ENCODE measurements at places on chromosomes 6 and 20.

GRCh38 chr6:156883497-156884252, 106.5 kb downstream of the ARID1B start:
- DNase-seq = no peak

- no peak for DNase-seq
Measured at GRCh38 chr6:35590622-35591066, 77.9 kb upstream of the TULP1 start.

DNA sequence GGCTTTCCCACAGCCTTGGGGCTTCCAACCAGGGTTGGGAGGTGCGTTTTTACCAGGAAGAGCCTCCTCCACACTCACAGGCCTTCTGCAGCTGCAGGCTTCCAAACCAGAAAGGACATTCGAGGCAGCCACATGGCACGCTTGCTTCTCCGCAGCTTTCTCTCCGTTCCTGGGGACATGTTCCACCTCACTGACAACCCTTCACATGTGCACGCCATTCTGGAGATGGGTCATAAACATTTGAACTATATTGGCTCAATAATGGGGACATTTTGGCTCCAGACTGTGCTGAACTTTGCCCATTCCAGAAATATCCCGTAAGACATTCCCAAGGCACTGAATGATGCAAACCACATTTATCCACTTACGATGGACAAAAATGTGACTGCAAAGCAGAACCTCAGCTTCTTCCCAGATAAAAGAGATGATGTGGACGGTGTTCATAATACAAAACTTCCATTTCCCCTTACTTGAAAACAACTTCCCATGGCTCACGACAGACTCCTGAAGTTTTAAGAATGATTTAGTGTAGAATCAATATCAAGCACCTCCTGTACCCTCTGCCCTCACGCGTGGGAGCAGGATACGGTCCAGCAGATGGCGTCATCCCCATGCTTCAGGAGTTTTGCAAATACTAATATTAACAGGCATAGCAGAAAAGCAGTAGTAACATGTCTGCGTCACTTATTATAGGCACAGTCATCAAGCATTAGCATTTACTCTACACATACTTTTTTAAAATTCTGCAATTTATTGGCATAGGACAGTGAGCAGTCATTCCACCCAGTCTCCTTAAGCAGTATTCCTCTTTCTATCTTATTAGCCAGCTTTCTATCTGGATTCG, 25.4 kb upstream of the FOXF2 start:
- DNase-seq = no peak

GRCh38 chr6:134347885-134348805, 30.2 kb upstream of the SGK1 start:
- DNase-seq = peak; percentile 64

DNA sequence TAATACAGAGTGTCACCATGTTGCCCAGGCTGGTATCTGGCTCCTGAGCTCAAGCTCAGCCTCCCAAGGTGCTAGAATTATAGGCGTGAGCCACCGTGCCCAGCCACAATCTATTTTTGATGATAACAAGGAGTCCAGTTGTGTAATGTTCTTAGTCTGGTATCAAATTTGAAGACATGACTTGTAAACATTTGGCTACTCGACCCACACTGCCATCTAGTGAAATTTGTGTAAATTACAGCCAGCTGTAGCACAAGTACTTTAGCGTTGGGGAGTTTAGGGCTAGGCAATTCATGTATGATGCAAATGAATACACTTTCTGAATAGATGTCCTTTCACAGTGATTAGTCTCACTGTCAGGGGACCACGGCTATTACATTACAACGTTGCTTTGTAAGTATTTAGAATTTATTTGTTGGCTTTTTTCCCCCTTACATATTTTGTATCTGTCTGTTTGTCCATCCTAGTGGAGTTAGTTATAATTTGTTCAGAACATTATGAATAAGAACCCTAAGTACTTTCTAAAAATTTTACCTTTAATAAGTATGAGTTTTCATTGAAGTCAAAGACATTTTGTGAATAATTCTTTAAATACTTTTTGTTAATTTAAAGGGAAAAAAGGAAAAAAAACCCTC, 139.7 kb downstream of the PRDM13 start:
- DNase-seq = peak; percentile 46

GRCh38 chr20:44288252-44288651, 22.8 kb downstream of the FITM2 start:
- DNase-seq = no peak

DNA sequence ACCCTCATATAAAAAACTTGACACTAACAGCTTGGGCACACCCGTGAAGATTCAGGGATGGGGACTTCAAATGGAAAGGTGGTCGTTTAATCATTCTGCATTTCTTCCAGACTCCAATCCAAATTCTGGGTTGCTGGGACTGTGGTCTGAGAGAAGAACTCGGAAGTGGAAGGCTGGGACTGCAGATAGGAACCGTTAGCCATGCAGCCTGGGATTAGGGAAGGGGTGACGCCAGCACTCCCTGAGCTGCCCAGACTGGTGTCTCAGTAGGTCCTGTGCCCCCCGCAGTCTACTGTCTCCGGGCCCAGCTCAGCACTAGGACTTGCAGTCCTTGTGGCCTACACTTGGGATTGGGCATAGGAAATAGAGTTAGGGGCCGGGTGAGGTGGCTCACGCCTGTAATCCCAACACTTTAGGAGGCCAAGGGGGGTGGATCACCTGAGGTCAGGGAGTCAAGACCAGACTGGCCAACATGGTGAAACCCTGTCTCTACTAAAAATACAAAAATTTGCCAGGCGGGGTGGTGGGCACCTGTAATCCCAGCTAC, 511 bp upstream of the CLIC1 start:
- no peak for DNase-seq

GRCh38 chr20:965956-966355, 36.2 kb downstream of the RSPO4 start:
- no peak for DNase-seq

GRCh38 chr6:13712599-13712898, 914 bp upstream of the RANBP9 start:
- DNase-seq = no peak

GRCh38 chr20:1267161-1267560, 1.1 kb downstream of the SNPH start:
- DNase-seq = no peak

- DNase-seq = peak; percentile 55
Measured at GRCh38 chr6:165231581-165232561, 77.5 kb downstream of the C6orf118 start.

GRCh38 chr20:58867211-58867610, 14.7 kb downstream of the GNAS start:
- no peak for DNase-seq

GRCh38 chr6:12952318-12952717, 235.8 kb downstream of the PHACTR1 start:
- DNase-seq = no peak

- no peak for DNase-seq
Measured at GRCh38 chr20:36129160-36129543, 25.4 kb upstream of the EPB41L1 start.

- DNase-seq = no peak
Measured at GRCh38 chr20:31673943-31674463, 36.3 kb downstream of the COX4I2 start.

DNA sequence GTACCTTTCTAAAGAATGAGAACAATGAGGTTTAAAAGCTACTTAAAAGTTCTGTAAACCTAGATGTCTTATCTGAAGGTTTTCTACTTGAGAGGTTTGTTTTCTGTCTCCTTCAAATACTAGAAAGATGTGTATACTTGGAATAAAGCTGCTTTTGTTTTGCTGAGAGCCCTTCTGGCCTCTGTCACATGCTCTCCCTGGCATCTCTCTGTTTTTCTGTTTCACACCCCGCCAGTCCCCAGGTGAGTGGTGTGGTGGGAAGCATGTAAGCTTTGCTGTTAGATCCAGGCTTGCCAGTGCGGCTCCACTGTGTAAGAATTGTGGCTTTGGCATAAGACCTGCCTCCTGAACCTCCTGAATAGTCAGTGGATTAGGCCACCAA, 56.8 kb downstream of the SNX9 start:
- DNase-seq = no peak

- DNase-seq = no peak
Measured at GRCh38 chr6:7668936-7669335, 57.0 kb upstream of the BMP6 start.

- no peak for DNase-seq
Measured at GRCh38 chr20:49889001-49889934, 26.1 kb downstream of the SPATA2 start.

GRCh38 chr6:90361174-90361573, 64.5 kb upstream of the BACH2 start:
- no peak for DNase-seq

DNA sequence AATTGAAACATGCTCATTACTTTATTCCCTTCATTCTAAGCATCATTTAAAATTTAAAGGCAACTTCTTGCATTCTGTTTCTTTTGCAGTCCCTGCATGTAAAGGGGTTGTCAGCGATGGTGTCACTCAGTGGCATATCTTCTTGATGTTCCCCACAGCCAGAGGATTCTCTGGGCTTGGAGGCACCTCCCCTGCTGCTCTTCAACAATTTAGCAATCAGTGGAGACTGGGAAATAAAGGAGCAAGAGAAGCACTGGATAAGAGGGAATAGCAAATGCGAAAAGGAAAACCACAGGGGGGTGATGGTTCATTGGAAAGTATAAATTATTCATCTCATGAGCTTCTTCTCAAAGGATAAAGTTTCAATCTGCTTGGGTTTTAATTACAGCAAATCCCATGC, 30.7 kb upstream of the MC3R start:
- DNase-seq = no peak

GRCh38 chr20:24469894-24470745, 691 bp downstream of the SYNDIG1 start:
- no peak for DNase-seq

- no peak for DNase-seq
Measured at GRCh38 chr6:147278891-147279290, 74.7 kb downstream of the STXBP5 start.

DNA sequence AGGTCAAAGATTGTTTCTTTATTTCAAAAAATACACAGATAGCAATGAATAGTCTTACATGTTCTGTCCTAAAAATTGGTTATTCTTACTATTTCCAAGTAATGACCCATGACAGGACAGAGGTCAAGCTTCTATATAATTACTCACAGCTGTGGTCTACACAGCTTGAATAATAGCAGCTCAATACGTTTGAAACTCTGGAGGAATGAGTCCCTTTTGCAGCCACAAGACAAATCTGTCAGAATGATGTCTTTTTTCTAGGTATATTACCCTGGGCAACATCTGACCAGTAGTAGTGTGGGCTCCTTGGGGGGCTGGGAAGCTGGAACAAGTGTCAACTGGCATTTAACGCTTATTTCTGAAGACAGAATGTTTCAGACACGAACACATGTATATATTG, 84.9 kb upstream of the HTR1B start:
- DNase-seq = no peak

- DNase-seq = no peak
Measured at GRCh38 chr20:37123441-37123840, 27.6 kb upstream of the RBL1 start.

- DNase-seq = no peak
Measured at GRCh38 chr6:154617175-154617574, 106.7 kb upstream of the CNKSR3 start.

GRCh38 chr6:133689863-133690262, 199.1 kb upstream of the TCF21 start:
- no peak for DNase-seq

- DNase-seq = no peak
Measured at GRCh38 chr6:88547768-88548167, 381.6 kb upstream of the CNR1 start.

DNA sequence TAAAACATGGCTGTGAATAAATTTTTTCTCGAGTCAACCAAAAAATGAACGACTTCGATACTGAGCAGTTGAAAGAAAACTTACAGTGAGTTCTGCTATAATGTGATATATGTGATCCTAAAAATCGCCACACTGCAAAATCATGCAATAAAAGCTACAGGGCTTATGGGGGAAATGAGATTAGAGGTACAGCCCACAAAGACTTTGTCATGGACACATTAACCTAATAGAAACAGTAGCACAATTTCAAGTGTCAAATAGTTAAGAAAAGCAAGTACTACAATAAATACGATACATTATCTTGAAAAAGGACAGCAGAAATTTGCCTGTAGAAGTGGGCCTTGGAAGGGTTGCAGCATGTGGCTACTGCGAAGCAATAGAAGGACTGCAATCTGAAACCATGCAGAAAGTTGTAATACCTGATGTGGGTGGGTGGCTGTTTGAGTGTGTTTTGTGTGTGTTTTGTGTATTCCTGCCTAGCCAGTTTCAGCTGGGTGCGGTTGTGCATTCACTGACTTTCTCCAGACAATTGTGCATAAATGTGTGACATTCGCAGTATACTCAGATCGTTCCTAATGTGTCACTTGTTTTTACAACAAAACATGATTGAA, 79.1 kb downstream of the RPP40 start:
- no peak for DNase-seq

DNA sequence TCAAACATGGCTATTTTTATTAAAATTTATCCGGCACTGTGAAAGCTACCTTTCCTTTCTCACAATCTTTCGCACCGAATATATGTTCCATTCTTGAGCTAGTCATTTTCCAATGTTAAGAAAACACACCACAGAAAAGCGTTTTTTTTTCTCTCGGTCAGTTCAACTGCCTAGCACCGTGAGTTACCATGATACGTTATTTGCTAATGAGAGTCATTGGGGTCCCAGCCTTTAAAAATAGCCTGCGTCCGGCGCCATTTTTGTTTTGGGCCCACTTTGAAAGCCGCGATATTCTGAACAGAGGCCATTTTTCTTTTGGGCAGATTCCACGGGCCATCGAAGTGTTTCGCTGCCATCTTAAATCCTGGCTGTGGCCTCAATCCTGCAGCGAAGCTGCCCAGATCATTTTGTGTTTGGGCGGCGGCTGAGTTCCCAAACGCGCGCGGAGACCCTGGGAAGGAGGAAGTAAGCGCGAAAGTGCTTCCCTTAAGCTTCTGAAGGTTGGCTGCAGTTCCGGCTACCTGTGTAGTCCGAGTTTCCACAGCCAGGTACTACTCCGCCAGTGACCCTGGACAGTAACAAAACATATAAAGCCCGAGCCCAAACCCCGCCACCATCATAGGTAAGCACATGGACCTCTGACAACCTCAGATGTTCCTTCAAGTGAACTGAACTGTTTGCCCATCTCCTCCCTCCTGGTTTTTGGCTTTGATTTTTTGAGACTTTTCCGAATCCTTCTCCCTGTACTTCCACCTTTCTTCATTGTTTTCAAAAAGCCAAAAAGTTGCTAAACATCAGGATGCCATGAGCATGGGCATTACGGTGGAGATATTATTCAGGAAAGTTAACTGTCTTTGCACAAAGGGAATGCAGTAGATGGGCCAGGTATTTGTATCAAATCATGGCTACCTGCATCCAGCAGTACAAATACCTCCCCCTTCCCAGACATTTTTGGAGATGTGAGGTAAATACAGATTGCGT, at the start of gene SLX4IP:
TSS of gene SLX4IP (plus strand) at position 474 of the 981 bp plus-strand sequence. CDS start 22,900 bp downstream, outside the sequence.
- peak; percentile 79 for DNase-seq

Measured in AG09309 (cell line).